ENCODE measurements at places on chromosomes 2 and 18.

- DNase-seq, result no peak
Observed at GRCh38 chr2:11158916-11159573, 3.8 kb downstream of the SLC66A3 start.

- no peak for DNase-seq
Observed at GRCh38 chr2:11319939-11320338, 24.5 kb downstream of the ROCK2 start.

DNA sequence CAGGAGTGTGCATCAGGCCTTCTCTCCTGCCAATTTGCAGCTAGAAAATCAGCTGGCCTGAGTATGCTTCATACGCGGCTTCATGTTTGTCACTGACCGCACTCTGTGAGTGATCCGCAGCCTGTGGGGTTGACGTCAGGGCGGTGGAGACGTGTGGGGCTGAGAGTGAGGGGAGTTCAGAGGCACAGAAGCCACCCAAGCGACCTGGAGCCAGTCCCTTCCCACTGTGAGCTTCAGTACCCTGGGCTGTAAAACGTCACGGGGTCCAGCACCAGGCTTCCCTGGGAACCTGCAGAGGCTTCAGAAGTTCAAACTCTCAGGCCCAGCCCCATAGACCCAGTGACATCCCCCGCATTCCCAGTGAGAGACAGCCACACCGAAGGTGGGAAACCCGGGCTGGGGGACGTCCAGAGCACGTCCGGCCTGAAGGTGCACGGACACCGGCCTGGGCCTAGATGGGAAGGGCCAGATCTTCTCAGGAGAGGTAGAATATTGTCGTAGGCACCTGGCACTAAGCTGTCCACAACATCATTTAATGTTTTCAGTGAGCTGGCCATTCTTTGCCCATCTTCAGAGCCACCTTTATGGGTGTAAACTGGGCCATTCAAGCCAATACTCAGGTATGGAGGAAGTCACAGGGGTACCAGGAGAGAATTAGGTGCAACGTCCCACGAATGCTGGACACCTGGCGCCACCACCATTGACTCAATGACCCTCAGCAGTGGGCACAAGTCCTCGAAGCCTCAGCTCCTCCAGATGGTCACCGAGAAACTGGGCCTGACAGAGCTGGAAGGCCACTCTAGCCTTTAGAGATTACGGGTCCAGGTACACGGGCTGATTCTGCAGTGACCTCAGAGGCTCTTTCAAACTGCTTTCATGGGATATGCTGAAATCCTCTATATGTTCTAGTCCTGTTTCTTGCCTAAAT lies 235.6 kb upstream of the MYT1L start:
- DNase-seq, result no peak

- DNase-seq, result no peak
Observed at GRCh38 chr2:24238158-24238557, 63.3 kb downstream of the FAM228A start.
